ENCODE measurements at places on chromosomes 12 and 14. TPM values are rescaled to one million over a fixed set of nuclear protein-coding genes. Genes with fewer than 3 reads are reported as not detected.

Gene MYF5
- not detected for total RNA-seq

Gene CMKLR1
- total RNA-seq, result 0.07 TPM

Gene EID3
- total RNA-seq, result 35.5 TPM

Gene RNASE3
- not detected for total RNA-seq

Gene ZDHHC22
- not detected for total RNA-seq

Gene FAM181A
- total RNA-seq, result not detected

Gene SLC6A13
- total RNA-seq, result not detected

Gene LPAR5
- total RNA-seq, result not detected

Gene TAS2R8
- not detected for total RNA-seq

Gene SLC16A7
- 13.3 TPM for total RNA-seq

Gene SERPINA4
- not detected for total RNA-seq

Gene IFI27
- 346 TPM for total RNA-seq

Gene IQSEC3
- total RNA-seq, result not detected

Gene ACSS3
- 0.43 TPM for total RNA-seq

Gene TAS2R43
- not detected for total RNA-seq

Gene CISTR
- not detected for total RNA-seq

Gene ANKRD33
- 0.27 TPM for total RNA-seq

Gene FAM186B
- 0.43 TPM for total RNA-seq

Gene KRT74
- not detected for total RNA-seq

Gene PNN
- total RNA-seq, result 38.4 TPM

Gene CLEC7A
- total RNA-seq, result not detected

Gene HOTAIR
- not detected for total RNA-seq

Gene SERPINA10
- total RNA-seq, result not detected

Gene CLEC2A
- not detected for total RNA-seq

Gene AMN
- not detected for total RNA-seq

Gene PEX5
- 26.6 TPM for total RNA-seq

Gene ASIC1
- total RNA-seq, result 1.1 TPM

Gene LRP1-AS
- not detected for total RNA-seq

Gene TAS2R9
- total RNA-seq, result 0.13 TPM

Gene TFCP2
- 12.9 TPM for total RNA-seq

Gene SLC17A8
- total RNA-seq, result not detected

Gene GYS2
- not detected for total RNA-seq

Gene FOXN4
- not detected for total RNA-seq

Gene LUM
- 2.4 TPM for total RNA-seq

Gene CAPZA3
- not detected for total RNA-seq

Gene NUMB
- total RNA-seq, result 105 TPM
